Stimulated activated CD4-positive, alpha-beta T cell treated with anti-CD3 and anti-CD28 coated beads, Interleukin-2, amount 100 ng/mL, for 24 hours (primary cell): ENCODE measurements at places on chromosomes 7 and 10.
A peak's percentile ranks its signal among the peaks of the same experiment; 100 is the strongest.

- no peak for DNase-seq
Observed at GRCh38 chr7:50854831-50855230, 72.1 kb upstream of the GRB10 start.

GRCh38 chr7:121404348-121404747 lies 8.2 kb upstream of the FAM3C start:
- DNase-seq: no peak

- DNase-seq: no peak
Observed at GRCh38 chr7:49772916-49773217, 571 bp upstream of the VWC2 start.

GRCh38 chr7:42452356-42452755 lies 215.3 kb upstream of the GLI3 start:
- no peak for DNase-seq

GRCh38 chr10:89207181-89207800 lies at the start of gene CH25H:
Gene CH25H, minus strand, starts transcription at chr10:89207317. Its CDS starts 25 bp downstream, at chr10:89207292.
- DNase-seq: peak; percentile 73

- DNase-seq: peak; percentile 14
Observed at GRCh38 chr7:42236266-42236975, 588 bp downstream of the GLI3 start.

GRCh38 chr7:113806633-113807327 lies 112.0 kb downstream of the PPP1R3A start:
- DNase-seq: no peak

- DNase-seq: no peak
Observed at GRCh38 chr7:479948-480499, 39.6 kb downstream of the PDGFA start.

DNA sequence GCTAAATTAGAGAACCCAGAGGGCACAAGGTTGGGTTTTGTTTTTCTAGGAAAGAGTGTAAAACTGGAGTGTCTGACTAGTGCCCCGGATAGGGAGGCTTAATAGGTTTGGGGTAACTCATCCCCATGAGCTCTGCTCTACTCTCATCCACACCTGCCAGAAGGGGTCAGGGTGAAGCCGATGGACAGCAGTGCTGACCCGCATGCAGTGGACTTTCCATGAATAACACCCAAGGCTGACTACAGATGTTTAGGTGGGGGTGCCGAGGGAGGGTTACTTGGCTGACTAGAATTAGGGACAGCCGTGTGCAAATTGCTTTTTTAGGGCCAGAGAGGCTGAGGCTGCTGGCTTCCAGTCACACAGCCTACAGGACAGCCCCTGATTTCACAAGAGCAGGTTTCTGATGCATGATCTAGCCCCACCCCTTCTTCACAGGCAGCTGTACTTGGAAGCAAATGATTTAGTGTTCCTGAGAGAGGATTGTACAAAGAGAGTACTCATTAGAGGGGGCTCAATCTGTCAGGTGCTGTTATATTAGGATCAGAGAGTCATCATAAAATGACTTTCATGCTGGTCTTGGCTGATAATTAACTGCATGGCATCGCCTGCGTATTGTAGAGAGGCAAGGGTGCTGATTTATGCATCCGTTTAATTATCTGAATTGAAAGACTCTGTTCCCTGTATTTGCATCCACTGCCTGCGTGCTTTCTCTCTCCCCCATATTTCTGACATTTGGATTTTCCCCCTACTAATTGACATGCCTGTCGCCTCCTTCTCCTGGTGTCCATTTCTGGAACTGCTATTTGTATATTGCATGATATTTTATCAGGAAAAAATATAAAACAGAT lies 9.5 kb downstream of the INHBA start:
- no peak for DNase-seq

DNA sequence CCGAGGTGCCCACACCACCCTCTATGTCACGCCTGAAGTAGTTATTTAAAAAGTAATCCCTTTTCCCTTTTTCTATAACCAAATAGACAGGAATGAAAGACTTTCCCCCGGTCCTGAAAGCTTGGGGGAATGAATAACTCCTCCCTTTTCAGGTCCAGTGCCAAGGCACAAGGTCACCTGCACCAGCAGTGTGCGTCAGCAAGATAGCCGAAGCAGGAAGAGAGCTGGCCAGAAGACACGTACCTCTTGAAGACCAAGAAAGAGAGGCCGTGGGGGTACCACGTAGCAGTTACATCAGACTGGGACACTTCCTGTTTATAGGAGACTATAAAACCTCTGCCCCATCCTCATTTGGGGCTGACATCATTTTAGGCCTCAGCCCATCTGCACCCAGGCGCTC lies 10.7 kb upstream of the AKR1B1 start:
- DNase-seq: no peak

DNA sequence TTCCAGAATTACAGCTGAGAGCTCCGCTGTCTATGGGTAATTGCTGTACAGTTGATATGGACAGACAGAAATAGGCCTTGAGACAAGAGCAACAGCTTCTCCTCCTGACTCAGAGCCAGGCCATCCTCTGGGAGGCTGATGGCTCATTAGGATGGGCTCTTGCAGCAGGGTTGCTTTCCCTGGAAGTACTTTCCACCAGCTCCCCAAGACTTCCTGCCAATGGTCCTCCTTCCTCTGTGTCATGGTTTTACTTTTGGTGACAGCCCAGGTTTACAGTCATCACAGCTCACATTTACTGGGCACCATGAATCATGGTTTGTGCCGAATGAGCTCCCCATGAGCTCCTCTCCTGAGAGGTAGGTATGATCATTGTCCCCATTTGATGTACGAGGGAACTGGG lies 131.8 kb downstream of the HECW1 start:
- DNase-seq: no peak

DNA sequence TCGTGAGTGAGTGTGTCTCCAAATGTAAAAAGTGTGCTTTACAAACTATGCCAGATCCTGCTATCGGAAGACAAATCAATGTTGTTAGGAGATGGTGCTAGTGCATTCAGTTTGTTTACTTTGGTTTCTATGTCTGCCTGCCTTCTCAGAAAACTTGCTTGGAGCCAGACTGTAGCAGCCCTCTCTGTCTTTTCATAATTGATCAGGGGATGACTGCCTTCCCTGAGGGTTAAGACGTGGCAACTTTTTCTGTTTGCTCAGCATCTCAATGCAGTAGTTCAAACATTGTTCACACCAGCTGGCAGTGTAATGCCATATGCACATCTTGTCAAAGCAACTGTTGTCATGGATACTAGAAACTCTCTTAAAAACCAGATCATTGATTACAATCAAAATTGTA lies 118.5 kb downstream of the FOXP2 start:
- DNase-seq: no peak

DNA sequence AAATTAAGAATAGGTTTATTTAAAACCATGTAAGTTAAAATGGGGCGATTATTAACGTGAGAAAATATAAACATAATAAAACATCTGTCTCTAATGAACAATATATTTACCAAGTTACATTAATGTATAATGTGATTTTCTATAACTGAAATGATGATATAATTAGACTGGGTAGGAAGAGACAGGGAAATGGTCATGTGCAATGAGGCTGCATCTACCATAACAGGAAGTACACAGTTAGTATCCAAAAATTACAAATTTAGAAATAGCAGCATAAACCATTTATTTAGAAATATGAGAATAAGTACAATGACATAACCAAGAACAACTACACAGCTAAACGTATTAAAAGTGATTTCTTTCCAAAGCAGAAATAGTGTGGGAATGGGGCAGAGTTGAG lies 25.8 kb upstream of the BET1 start:
- no peak for DNase-seq

DNA sequence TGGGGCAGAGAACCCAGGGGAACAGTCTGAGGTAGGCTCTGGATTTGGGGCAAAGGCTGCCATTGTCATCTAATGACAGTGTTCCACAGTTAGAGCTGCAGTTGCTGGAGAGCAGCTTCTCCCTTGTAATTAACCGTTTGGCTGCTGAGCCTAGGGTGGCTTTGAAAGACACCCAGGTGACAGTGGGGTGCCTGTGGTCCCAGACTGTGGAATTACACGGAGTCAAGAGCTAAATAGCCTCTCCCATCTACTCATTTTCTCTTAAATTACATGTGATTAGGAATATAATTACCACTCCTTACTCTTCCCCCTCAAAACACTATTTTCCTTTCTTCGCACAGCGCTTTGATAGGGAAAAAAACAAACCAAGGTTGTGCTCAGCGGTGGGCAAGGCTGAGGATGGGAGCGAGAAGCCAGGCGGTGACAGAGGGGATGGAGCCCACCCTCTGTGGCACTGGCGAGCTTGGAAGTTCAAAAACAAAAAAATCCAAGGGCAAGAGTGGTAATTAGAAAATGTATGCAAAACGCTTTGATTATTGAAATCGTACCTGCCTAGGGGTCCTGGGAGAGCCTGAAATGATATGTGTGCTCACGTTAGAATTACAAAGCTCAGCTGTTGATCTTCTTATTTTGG lies 44.1 kb downstream of the BAMBI start:
- DNase-seq: no peak

DNA sequence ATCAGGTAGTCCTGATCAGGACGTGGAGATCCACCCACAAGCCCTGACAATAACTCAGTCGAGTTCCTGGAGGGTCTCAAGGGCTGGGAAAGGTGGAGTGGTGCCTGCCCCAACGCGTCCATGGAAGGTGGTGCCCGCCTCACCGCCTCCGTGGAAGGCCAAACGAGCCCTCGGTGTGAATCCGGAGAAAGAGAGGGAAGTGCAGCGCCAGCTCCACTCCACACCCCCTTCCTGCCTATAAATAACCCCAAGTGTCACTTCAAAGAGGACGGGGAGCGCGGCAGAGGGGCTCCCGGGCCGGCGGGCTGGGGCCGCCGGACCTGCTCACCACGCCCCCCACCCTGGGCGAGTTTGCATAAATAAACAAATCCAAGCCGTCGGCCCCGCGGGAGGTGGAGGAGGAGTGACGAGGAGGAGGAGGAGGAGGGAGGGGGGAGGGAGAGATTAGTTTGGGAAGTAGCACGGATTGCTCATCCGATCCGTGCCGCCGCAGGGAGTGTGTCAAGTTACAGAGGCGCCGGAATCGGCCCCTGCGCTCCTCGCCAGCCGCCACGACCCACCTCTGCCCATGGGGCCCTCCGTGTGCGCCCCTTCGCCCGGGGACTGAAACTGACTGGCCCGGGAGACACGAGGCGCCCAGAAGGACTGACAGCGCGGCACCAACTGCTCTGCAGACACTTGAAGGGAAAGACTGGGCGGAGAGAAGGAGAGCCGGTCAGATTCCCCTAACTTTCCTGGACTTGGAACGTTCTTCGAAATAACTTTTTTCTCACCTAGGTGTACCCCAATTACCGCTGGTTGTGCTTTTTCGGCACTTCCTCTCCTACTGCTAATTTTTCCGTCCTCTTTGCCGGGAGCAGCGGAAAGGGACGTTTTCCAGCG lies at the start of gene COL13A1:
Gene COL13A1, plus strand, starts transcription at position 473 of the 882 bp plus-strand sequence. CDS start 518 bp downstream, outside the sequence.
- DNase-seq: no peak

DNA sequence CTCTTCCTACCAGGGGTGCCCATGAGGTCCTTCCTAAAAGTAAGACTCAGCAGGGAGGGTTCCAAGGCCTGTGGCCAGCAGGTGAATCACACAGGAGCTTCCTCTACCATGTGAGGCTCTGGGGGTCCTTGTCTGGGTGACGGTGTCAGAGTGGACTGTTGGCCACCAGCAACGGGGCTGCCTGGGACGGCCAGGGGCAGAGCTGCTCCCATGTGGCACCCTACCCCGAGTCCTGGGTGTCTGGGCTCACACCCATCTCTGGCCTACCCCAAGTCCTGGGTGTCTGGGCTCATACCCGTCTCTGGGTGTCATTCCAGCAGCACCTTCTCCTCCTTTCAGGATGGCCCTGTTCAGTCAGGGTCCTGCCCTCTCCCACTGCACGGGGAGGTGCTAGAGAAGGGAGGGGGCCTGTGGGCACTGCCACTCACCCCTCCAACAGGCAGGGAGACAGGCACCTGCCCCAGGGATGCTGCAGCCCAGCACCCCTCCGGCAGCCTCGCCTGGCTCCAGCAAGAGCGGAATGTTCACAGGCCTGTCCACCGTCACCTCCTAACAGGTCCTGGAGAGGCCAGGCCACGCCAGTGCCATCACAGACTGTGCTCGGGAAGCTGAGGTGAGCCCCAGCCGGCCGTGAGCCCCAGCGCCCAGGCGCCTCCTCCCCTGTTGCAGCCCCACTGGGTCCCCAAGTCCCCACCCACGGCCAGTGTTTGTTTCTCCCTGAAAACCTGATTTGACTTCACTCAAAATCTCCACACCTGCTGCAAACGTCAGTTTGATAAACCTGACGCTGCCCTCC lies 143.7 kb downstream of the PTPRN2 start:
- no peak for DNase-seq

DNA sequence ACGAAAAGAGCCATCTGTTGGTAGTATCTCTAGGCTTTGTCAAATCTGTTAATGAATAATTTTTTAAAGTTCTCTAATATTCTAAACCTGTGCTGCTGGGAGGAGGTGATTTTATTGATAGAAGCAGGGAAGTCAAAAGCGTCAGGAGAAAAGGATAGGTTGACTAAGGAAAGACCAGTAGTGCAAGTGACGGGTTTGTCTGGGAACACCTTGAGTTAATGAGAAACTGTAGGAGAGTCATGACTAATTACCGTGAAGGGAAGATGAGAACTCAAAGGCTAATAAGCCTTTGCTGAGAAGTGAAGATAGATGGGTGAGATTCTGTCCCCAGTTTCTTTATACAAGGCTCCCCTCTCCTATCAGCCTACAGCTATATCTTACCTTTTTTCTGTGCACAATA lies 5.0 kb upstream of the PDK4 start:
- DNase-seq: no peak

DNA sequence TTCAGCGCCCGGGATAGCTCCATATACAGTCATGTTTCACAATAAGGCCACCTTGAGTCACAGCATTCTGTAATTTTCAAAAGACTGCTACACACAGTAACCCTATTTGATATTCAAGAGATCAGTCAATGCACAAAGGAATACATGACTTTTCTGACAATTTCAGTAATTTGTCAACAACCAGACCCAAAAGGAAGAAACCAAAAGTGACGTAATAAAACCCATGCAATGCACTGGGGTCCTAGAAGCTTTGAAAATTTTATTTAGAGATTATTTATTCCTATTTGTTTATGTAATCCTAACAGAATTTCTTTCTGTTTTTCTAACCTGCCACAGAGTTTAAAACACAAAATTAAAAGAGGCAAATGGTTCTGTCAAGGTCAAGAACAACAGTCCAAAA lies 421.2 kb downstream of the DPP6 start:
- DNase-seq: no peak

DNA sequence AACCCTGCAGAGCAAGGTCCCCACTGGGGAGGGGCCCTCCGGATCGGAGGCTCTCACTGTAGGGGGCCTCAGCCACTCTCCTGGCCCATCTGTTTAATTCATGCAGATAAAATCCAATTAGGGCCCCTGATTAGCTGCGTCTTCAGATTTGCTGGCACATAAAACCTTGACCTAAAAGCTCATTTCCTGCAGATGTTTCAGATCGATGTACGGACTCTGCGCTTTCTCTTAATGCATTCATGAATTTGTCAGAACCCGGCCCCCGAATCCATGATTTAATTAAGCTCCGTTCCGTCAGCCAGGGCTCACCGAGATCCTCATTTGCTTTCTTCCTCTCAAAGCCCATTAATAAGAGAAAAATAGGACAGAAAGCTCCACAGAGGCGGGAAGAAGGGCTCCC lies 40.0 kb upstream of the FOXL3 start:
- DNase-seq: no peak

GRCh38 chr7:111266613-111267012 lies 175.7 kb downstream of the LRRN3 start:
- no peak for DNase-seq
